ENCODE measurements at places on chromosomes 7 and 10.

DNA sequence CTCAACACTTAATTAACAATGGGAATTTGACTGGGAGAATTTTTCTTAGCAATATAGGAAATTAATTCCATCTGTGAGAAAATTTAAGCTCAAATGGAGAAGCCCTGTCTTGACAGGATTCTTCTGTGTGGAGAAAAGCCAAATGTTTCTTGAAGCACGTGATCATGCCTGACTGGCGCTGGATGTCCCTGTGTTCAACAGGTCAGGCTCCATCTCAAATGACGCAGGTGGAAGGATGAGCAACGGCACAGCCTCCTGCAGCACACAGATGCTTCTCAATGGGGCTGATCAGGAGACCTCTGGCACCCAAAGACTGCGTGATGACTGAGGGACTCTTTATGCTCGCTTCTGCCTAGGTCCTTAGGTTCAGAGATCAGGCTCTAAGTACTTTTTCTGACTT, 143.8 kb downstream of the RSU1 start:
- no peak for DNase-seq

- DNase-seq: no peak
These were observed 37.6 kb downstream of the TMEM168 start for GRCh38 chr7:112752576-112752975.

GRCh38 chr7:24075426-24075810, 208.6 kb upstream of the NPY start:
- DNase-seq: no peak

DNA sequence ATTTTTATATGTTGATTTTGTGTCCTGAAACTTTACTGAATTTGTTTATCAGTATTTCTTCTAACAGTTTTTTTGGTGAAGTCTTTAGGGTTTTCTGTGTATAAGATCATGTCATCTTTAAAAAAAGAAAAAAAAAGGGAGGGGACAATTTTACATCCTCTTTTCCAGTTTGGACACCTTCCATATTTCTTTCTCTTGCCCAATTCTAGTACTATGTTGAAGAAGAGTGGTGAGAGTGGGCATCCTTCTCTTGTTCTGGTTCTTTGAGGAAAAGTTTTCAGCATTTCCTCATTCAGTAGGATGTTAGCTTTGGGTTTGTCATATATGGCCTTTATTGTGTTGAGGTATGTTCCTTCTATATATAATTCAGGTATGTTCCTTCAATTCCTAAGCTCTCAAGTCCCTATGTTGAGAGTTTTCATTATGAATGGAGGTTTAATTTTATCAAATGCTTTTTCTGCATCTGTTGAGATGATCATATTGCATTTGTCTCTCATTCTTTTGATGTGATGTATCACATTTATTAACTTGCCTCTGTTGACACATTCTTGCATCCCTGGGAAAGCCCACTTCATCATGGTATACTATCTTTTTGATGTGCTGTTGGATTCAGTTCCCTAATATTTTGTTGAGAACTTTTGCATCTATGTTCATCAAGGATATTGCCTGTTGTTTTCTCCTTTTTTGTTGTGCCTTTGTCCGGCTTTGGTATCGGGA, 12.1 kb downstream of the TAS2R40 start:
- DNase-seq: no peak

- DNase-seq: no peak
These were observed 310.6 kb downstream of the SEMA3D start for GRCh38 chr7:84876061-84876821.

GRCh38 chr10:60352105-60352504, 37.6 kb downstream of the ANK3 start:
- DNase-seq: no peak

DNA sequence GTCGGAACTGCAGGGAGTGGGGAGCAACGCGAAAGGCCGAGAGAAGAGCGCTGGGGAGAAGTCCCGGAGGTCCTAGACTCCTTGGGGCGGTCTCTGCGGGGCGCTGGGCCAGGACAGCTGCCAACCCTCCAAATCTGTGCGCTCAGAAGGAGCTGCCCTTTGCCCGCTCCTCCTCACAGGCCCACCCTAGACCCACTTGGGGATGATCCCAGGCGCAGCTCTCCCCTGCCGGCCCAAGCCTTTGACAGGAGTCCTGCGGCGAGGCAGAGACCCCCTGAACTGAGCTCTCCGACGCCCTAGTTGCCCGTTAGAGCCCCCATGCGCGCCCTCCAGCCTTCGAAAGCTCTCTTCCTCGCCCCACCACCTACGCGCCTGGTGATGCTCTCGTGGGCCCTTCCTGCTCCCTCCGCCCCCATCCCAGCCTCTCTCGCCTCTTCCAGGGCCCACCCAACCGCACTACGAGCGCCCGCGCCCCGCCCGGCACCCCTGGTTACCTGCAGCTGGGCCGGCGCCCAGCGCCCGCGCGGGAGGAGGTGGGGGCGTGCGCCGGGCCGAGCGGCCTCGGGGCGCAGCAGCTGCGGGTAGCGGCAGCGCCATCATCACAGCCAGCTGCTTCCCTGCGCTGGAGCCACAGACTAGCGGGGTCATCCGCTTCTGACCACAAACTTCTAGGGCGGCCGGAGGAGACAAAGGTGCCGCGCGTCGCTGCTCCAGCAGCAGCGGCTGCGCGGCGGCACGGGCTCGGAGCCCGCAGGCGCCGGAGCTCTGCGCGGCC, 353.4 kb downstream of the DNAJB6 start:
- DNase-seq: peak; percentile 17

- no peak for DNase-seq
These were observed 15.3 kb downstream of the CALML3 start for GRCh38 chr10:5540080-5540479.

GRCh38 chr7:15086131-15086611, 183.6 kb upstream of the DGKB start:
- no peak for DNase-seq

- DNase-seq: no peak
These were observed 66.8 kb upstream of the CHST15 start for GRCh38 chr10:124160176-124160575.

DNA sequence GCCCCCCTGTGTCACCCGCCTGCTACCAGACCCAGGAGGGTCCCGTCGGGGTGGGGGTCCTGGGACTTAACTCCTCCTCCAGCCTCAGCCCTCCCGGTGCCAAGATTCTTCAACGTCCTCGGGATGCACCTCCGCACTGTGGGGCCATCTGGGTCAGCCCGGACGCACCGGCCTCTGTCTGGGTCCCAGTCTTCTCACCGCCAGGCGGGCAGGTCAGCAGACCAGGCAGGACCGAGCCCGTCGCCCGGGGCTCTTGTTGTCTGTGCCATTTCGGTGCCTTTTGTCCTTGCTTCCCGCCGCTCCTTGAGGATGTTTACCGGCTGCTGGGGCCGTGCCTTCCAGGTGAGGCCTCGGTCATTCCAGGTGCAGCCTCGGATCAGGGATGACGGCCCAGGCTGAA, 32.1 kb upstream of the PSMG3 start:
- DNase-seq: no peak

- peak; percentile 69 for DNase-seq
These were observed 151.3 kb downstream of the TRIL start for GRCh38 chr7:28806841-28807240.

DNA sequence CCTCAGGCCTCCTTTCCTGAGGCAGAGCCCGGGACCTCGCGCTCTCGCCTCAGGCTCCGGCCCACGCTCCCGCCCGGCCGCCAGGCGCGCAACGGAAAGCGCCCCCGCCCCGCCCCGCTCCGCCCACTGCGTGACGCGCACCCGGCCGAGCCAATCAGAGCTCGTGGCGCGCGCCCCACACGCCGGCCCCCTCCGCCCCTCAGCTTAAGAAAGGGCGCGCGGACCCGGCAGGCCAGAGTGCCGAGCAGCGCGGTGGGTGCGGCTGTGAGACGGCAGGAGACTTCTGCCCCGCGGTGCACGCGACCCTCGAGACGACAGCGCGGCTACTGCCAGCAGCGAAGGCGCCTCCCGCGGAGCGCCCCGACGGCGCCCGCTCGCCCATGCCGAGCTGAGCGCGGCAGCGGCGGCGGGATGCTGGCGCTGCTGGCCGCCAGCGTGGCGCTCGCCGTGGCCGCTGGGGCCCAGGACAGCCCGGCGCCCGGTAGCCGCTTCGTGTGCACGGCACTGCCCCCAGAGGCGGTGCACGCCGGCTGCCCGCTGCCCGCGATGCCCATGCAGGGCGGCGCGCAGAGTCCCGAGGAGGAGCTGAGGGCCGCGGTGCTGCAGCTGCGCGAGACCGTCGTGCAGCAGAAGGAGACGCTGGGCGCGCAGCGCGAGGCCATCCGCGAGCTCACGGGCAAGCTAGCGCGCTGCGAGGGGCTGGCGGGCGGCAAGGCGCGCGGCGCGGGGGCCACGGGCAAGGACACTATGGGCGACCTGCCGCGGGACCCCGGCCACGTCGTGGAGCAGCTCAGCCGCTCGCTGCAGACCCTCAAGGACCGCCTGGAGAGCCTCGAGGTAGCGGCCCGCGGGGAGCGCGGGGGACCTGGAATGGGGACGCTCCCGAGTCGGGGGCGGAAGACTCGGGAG, at the start of gene NPTX2:
TSS of gene NPTX2 (plus strand) at position 235 of the 909 bp plus-strand sequence. CDS start at position 412, 177 bp downstream.
- peak; percentile 45 for DNase-seq

GRCh38 chr7:144908943-144909556, 73.2 kb upstream of the TPK1 start:
- no peak for DNase-seq

DNA sequence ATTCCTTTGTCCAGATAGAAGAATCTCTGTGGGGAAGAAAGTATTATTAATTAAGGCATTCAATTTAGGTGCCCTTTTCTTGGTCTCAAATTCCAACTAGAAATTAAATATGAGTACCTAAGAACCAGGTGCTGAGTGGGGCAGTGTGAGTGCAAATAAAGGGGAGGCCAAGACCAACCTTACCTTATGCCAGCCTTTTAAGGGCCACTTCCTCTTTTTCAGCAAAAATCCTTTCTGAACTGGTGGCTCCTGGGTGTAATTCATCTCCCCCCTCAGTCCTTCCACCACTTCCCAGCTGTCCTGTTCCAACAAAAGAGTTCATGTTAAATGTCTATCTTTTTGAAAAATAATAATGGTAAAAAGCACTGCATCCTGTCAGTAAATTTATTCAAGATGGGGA, 108.2 kb downstream of the OSBPL3 start:
- DNase-seq: no peak

GRCh38 chr7:108360058-108360800, 96.0 kb downstream of the NRCAM start:
- no peak for DNase-seq

GRCh38 chr10:74675484-74675883, 150.9 kb upstream of the KAT6B start:
- no peak for DNase-seq

GRCh38 chr7:74288034-74288881, 949 bp upstream of the CLIP2 start:
- DNase-seq: peak; percentile 89

GRCh38 chr7:86884152-86884551, 175.3 kb downstream of the ELAPOR2 start:
- no peak for DNase-seq

DNA sequence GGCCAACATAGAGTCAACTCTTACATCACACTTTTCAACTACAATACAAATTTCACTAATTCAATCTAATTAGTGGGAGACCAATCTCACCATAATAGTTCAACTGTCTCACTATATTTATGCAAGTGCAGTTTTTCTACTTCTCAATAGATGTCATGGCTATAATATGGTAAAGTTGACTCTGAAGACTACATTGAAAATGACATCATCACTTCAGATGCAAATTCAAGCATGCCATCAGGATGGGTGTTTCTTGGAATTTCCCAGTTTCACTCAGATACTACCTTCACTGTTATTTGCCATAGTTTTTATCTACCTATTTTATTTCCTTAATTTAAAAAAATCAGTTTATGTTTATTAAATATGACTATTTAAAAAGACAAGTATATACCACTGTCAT, 67.1 kb downstream of the ABLIM1 start:
- no peak for DNase-seq

- DNase-seq: peak; percentile 22
These were observed 129.6 kb downstream of the DKK1 start for GRCh38 chr10:52443419-52444388.

DNA sequence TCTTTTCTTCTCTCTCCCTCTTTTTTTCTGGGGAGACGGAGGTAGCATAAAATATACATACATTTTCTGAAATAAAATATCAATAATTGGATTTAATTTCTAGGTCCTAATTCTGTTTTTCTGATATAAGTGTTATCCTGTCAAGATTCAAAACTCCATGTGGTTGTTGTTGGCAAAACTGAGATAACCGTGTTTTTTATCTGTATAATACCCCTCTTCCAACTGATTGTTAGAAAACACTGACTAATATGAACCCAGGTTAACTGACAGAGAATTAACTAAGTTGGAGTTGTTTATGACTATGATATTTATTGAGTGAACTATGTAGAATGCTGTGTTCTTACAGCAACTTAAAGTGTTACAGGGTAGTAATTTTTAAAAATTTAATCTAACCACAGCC, 236.5 kb upstream of the KAT6B start:
- DNase-seq: no peak

DNA sequence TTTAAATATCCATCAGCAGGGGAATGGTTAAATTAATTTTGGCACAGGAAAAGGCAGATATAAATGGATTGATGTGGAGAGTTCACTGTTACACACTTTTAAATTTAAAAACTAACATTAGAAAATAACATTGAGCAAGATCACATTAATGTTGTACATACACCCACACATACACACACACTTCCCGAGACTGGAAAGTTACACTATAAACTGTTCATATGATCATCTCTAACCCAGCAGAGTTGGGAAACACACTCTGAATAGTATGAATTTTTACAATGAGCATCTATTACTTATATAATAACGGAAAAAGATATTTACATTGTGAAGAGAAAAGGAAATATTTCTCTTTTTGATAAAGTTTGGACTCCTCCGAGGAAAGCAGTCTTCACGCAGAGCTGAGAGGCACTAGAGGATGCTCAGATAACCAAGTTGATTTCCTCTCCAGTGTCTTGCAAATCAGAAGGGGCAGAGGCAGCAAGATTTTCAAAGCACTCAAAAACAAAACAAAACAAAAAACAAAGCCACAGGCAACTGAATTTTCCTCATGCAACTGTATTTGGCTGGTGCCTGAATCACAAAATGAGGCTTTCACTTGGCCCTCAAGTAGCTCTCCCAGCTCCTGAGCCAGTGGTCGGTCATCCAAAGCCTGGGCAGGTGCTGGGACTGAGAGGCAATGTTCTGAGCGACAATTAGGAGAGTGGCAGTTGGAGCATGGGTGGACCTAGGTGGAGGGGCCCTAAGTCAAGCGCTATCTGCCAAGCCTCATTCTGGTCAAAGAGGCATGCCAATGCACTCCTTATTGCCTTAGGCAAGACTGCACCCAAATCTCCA, 10.5 kb upstream of the GATAD1 start:
- no peak for DNase-seq

- no peak for DNase-seq
These were observed 3.7 kb upstream of the CYP3A43 start for GRCh38 chr7:99824091-99824490.

DNA sequence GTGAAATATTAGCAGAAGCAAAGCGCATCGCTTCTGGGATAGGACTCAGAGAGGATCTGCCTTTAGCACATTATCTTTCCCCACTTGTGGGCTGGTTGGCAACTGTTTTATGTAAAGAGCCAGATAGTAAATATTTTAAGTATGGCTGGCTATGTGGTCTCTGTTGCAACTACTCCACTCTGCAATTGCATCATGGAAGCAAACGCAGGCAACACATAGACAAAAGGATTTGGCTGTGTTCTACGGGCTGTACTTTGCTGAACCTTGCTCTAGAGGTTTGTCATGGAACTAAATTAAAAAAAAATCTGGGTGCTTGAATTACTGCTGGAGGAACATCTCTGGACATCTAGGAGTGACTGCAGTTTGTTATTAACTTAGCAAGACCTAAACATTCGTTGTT, 307.8 kb upstream of the TPK1 start:
- no peak for DNase-seq

- peak; percentile 92 for DNase-seq
These were observed 110.7 kb downstream of the ZNF467 start for GRCh38 chr7:149662591-149663095.
